ENCODE measurements at places on chromosomes 5 and 9. TPM values are rescaled to one million over a fixed set of nuclear protein-coding genes. Genes with fewer than 3 reads are reported as not detected.

DNA sequence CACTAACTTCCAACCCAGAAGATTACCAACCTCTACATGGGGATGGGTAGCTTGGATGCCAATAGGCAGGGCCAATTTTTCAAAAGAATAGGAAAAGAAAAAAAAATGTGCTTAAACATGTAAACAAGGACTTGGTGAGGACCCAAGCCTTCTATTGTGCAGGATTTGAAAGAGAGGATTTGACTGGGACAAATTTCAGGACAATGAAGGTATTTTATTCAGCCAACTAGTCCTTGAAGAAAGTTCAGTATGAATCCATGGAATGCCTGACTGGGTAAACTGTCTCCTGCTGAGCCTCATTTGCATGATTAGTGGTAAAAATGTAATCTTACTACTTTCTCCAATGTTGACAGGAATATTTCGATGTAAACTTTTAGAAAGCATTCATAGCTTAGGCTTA is 192.5 kb upstream of the RORB start:
- peaks cover 4% of the 10 kb centered on the region for H3K4me1 ChIP-seq
- peak; percentile 53 for DNase-seq
- no peak overlapping the region for H3K4me3 ChIP-seq
- H3K36me3 ChIP-seq: no peaks in the 10 kb centered on the region

GRCh38 chr5:21594566-21594965 is 1258.6 kb downstream of the CDH12 start:
- H3K27ac ChIP-seq: no peak overlapping the region

GRCh38 chr9:80787636-80788035 is 901.7 kb downstream of the TLE1 start:
- DNase-seq: no peak
- H3K4me3 ChIP-seq: no peak overlapping the region
- no peaks in the 10 kb centered on the region for H3K36me3 ChIP-seq
- H3K27ac ChIP-seq: no peak overlapping the region

DNA sequence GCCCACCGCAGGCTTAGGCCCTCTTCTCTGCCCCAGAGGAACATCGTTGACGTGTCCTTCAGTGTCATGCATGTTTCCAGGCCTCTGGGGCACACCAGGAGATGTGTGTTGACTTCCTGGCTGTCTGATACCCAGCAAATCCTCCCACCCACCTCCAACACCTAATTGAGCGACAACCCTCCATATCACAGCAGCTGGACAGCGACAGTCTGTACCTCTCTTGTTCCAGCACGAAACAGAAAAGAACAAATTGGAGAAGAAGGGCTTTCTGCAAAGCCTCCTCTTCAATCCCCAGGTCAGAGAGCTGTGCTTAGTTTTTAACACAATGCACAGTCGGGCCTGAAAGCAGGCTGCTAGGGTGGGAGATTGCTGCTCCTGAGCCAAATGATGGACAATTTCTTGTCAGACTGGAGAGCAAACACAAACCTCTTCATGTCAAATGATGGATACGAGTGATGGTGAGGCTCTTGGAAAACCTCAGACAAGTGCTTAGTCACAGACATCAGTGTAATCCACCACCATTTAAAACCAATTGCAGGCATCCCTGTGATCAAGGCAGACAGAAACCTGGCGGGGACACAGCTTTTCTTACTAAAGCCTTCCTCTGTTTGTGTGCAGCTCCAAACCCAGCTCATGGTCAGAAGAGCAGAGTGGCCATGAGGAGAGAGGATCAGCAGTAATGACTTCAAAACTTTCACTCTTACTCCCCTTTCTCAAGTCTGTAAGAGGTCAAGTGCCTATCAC is 110.6 kb downstream of the EBF1 start:
- DNase-seq: no peak
- H3K36me3 ChIP-seq: no peaks in the 10 kb centered on the region
- H3K27me3 ChIP-seq: no peaks in the 10 kb centered on the region
- no peak overlapping the region for H3K27ac ChIP-seq
- H3K4me3 ChIP-seq: no peak overlapping the region

DNA sequence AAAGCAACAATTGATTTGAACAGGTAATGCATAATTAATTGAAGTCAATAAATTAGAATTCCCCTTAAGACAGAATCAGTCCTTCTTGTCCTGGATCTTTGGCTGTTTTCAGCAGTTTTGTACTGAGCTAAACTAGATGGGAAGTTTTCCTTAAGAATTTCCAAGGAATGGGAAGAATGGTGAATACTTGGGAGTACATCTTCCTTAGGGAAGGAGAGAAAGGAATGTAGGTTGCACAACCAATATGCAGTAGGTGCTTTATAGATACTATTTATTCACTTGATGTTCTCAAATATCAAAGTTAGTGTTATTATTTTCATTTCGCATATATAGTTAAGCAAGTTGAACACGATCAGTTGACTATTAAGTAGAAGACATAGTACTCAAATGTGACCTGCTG is 183.5 kb upstream of the MAP1B start:
- no peaks in the 10 kb centered on the region for H3K27me3 ChIP-seq
- no peak overlapping the region for H3K4me3 ChIP-seq
- H3K4me1 ChIP-seq: peaks cover 6% of the 10 kb centered on the region
- no peak for DNase-seq
- H3K27ac ChIP-seq: no peak overlapping the region

The CDH9 gene
- 0.26 TPM for polyA plus RNA-seq

The TSLP gene
- 2.1 TPM for polyA plus RNA-seq

GRCh38 chr5:145854651-145855258 is 18.1 kb downstream of the GRXCR2 start:
- DNase-seq: no peak
- no peak overlapping the region for H3K4me3 ChIP-seq
- H3K4me1 ChIP-seq: 0 out of 2 replicates have a peak, but pooled peaks cover 6% of the 10 kb centered on the region
- H3K36me3 ChIP-seq: no peaks in the 10 kb centered on the region
- H3K27me3 ChIP-seq: no peaks in the 10 kb centered on the region

The RGP1 gene
- polyA plus RNA-seq: 2.8 TPM

GRCh38 chr5:35483191-35483590 is 134.5 kb upstream of the SPEF2 start:
- DNase-seq: no peak
- H3K36me3 ChIP-seq: no peaks in the 10 kb centered on the region
- H3K27me3 ChIP-seq: no peaks in the 10 kb centered on the region
- peaks cover 41% of the 10 kb centered on the region for H3K4me1 ChIP-seq
- no peak overlapping the region for H3K27ac ChIP-seq

DNA sequence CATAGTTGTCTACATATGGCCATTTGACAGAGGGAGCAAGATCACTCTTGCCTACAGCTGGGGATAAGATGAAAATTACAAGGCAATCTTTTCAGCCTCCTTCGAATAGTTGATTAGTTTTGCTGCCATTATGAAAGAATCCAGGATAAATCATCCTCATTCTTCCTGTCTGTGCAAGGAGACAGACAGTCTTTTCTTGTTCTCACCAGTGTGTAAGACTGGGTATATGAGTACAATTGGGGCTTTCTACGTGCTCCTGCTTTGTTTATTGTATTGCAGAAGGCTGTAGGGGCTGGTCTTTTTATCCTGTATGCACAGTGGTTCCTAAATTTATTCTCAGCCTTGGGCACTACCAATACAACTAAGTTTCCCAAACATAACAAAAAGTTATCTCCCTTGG is 76.8 kb downstream of the SPEF2 start:
- no peaks in the 10 kb centered on the region for H3K36me3 ChIP-seq
- no peaks in the 10 kb centered on the region for H3K4me1 ChIP-seq

GRCh38 chr5:39466846-39467245 is 42.1 kb upstream of the DAB2 start:
- no peaks in the 10 kb centered on the region for H3K27me3 ChIP-seq
- no peaks in the 10 kb centered on the region for H3K36me3 ChIP-seq
- DNase-seq: no peak
- H3K4me1 ChIP-seq: no peaks in the 10 kb centered on the region

DNA sequence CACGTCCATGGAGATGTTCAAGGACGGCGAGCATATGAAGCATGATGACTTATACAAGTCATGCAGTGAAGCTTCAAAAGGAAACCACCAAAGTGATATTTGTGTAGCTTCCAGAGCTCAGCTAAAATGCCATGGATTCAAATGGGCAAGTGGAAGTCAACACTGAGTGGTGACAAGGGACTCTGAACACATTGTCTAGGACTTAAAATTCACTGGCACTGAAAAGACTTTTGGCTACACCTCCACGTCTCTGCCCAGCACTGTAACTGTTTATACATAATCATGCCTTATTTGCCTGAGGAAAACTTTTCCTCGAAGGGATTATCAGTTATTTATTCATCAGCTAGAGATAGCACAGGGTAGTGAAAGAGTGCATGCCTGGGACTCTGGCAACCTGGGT is 15.2 kb downstream of the CTXN3 start:
- no peak overlapping the region for H3K27ac ChIP-seq
- DNase-seq: no peak
- H3K4me3 ChIP-seq: no peak overlapping the region
- no peaks in the 10 kb centered on the region for H3K36me3 ChIP-seq

The DOCK2 gene
- polyA plus RNA-seq: 5.5 TPM

GRCh38 chr5:59357381-59357977 is 536.0 kb downstream of the PDE4D start:
- H3K27ac ChIP-seq: peak overlapping the region; percentile 23
- no peaks in the 10 kb centered on the region for H3K36me3 ChIP-seq
- peaks cover 31% of the 10 kb centered on the region for H3K4me1 ChIP-seq
- no peak overlapping the region for H3K4me3 ChIP-seq

- no peak overlapping the region for H3K27ac ChIP-seq
Observed at GRCh38 chr9:97845763-97846162, 7.3 kb upstream of the FOXE1 start.

The ARL14EPL gene
- polyA plus RNA-seq: not detected

DNA sequence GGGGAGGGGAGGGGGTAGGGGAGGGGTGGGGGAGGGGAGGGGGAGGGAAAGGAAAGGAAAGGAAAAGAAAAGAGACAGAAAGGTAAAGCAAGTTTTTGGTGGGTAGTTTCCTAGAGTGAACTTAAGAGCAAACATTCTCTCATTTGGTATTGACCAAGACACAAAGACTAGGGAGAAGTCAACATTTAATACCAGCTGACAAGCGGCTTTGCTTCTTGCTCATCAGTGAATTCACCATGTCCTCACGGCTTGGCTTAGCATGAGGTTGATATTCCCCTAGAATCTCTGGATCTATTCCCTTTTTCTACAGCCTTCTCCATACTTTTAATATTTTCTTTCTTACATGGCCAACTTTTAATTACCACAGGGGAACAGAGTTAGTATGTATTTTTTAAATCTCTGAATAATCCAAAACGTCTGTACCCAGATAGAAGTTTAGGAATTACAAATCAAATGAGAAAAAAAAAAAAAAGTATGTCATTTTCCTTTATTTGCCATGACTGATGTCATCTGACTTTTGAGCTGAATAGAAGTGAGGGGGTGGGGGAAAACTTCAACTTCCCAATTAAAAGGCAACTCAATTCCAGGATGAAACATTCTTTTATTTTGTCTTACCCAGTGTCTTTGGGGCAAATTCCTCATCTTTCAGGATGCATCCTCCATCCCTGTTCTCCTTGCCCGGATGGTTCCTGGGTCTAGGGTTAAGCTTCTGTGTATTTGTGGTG is 40.1 kb upstream of the GLIS3 start:
- H3K4me3 ChIP-seq: no peak overlapping the region
- no peaks in the 10 kb centered on the region for H3K4me1 ChIP-seq
- no peak overlapping the region for H3K27ac ChIP-seq
- no peaks in the 10 kb centered on the region for H3K36me3 ChIP-seq
